Activated naive CD4-positive, alpha-beta T cell treated with anti-CD3 and anti-CD28 coated beads, Interleukin-2, amount 10 ng/mL, durations not matched to agents 7 days and 5 days (primary cell): ENCODE measurements at places on chromosomes 4 and X.

DNA sequence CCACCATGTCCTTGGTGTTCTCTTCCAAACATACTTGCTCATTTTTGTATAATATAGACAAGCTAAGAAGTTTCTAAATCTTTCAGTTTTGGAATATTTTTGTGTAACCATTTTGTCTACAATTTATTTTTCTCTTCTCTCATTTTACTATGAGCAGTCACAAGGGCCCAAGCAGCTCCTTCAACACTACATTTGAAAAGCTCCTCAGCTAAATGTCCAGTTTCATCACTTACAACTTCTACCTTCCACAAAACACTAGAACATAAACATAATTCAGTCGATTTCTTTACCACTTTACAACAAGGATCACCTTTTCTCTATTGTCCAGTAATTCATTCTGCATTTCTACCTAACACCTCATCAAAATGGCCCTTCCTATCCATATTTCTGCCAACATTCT is 554.4 kb downstream of the RAB28 start:
- DNase-seq, result no peak

GRCh38 chr4:40441430-40441829 is 106.3 kb downstream of the CHRNA9 start:
- DNase-seq, result no peak

DNA sequence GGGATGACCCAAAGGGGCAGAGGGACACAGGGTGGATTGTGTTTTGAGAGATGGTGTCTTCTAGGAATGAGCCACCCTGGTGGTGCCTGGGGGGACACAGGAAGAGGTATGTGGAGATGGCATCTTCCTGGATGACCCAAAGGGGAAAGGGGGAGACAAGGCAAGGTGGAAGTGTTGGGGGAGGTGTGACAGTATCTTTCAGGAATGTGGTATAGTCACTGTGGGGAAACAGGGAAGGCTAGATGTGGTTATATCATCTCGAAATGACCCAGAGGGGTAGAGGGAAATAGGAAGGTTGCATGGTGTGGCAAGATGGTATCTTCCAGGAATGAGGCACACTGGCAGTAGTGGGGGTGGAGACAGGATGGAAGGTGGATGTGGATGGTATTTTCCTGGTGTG is 62.9 kb downstream of the MAOA start:
- DNase-seq, result no peak

DNA sequence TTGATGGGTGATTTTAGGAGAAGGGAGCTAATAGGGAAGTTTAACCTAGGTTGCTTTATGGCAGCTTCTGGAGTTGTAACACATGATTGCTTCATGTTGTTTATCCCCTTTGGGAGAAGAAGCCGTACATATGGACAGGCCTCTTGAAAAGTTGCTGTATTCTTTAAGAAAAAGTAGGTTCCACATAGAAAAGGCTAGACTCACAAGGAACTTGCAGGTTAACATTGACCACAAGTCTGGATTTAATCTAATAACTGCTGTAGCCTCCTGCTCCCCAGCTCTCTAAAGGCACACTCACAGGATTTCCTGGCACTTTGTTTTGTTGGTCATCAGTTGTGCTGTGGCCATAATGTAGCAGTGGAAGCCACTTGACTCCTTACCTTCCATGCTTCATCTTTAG is 19.7 kb downstream of the FNIP2 start:
- no peak for DNase-seq

GRCh38 chr4:73917081-73917501 is 47.9 kb downstream of the CXCL1 start:
- no peak for DNase-seq
